ENCODE measurements at places on chromosomes 3 and 15.

- DNase-seq: no peak
Observed at GRCh38 chr3:194811118-194811517, 125.4 kb downstream of the FAM43A start.

DNA sequence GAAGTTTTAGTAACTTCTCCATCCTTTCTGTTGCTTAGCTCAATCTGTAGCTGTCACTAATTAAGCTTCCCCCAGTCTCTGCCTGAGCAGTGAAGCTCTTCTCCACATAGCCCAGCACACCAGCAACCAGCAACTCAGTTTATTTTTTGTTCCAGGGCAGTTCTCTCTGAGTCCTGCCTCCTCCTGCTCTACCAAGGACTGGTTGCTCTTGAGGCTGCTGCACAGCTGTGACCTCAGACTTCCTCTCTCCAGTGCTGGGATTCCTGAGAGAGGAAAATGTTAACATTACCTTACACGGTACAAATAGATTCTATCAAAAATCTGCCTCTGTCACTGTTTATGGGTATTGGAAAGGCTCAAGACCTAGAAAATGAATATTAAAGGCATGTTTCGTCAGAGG lies 294.7 kb downstream of the OXSM start:
- DNase-seq: no peak

- no peak for DNase-seq
Observed at GRCh38 chr3:48505146-48505545, 1.2 kb upstream of the SHISA5 start.

DNA sequence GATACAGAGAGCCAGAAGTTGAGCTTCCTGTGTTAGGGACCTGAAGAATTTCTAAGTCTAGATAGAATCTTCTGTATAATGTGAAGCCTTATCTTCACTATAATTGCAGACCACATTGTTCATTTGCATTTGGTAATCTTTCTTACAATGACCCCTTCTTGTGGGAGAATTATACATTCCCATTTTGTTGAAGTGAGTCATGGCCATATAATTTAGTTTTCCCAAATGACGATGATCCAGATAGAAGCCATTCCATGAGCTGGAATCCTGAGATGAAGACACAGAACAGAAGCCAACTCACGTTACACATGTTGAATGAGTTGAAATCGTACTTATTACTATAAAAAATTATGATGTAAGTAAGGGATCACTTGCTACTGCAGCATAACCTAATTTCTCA lies 187.8 kb downstream of the TUSC7 start:
- no peak for DNase-seq

- DNase-seq: no peak
Observed at GRCh38 chr3:192409838-192410683, 317.3 kb downstream of the FGF12 start.

GRCh38 chr3:9416139-9416780 lies 18.8 kb downstream of the SETD5 start:
- no peak for DNase-seq

DNA sequence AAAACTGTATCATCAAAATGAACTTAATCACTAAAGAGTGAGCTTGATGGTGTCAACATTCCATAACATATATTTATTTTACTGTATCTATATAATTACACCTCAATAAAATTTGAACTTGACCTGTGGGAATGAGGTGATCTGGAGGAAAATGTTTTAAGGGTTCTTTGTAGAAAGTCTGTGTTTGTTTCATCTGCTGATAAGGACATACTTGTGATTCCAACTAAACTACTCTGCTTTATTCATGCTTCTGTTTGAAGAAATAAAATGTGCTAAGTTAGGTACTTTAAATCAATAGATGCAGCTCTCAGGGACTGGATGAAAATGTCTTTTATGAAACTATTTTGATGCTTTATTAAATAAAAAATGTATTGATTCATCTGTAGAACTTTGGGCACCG lies 11.6 kb upstream of the PLOD2 start:
- DNase-seq: no peak

DNA sequence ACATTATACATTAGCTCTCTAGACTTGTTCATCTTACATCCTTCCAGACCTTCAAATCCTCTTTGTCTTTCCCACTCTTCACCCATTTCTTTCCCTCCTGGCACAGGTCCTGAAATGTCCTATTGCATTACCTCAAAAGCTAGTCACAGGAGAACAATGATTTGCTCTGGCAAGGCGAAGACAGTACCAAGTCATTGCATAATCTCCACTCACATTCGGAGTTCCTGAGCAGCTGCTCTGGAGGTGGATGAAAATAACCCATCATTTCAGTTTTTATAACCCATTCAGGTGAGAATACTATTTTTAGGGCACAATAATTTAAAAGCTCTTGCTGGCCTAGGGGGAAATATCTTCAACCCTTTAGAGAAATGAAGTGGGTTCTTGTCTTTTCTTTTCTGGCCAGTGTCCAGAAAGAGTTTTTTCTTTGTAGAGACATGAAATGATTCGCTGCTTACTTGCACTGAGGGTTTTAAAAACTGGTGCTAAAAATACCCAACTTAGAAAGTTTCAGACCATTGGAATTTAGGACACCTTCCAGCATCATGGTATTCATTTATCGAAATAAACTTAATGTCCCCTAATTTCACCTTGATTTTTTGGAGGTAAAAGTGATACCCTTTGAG lies 23.4 kb upstream of the DYNC1LI1 start:
- no peak for DNase-seq

DNA sequence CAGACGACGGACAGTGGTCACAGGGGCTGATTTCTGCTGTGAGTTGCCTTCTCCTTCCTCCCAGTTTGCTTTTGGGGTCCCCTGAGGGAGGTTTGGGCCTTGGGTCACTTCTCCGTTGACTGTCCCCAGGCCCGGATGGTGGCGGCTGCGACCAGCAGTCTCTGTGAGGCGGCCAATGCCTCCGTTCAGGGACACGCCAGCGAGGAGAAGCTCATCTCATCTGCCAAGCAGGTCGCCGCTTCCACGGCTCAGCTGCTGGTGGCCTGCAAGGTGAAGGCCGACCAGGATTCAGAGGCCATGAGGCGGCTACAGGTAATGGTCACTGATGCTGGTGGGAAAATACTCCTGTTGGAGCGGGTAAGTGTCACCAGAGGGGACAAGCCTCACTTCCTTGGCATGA lies 206.8 kb upstream of the TPM1 start:
- DNase-seq: no peak

- no peak for DNase-seq
Observed at GRCh38 chr3:195197765-195198425, 73.1 kb downstream of the XXYLT1 start.

DNA sequence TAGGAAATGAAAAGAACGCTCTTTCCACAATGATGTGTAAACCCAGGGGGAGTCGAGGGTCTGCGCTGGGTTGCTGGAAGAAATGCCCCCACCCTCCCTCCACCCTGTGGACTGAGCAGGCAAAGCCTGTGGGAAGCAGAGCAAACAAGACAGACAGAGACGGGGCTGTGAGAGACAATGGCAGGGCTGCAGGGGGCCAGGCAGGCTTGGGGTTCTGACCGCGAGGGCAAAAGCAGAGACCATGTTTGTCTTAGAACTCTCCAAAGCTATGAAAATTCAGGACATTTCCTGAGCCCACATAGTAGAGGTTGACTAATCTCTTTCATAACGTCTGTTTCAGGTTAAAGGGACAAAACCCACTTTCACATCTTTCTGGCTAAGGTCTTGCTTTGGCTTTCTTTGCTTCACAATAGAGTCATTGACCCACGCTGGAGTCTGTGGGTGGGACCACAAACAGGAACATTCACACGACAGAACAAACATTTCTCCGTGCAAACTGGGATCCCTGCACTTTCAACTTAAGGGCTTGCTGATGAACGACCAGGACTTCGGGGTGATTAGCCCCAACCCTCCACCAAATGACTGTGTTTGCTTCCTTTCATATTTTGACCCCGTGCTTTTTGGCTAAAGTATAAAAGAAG lies 156.0 kb upstream of the TPM1 start:
- no peak for DNase-seq

DNA sequence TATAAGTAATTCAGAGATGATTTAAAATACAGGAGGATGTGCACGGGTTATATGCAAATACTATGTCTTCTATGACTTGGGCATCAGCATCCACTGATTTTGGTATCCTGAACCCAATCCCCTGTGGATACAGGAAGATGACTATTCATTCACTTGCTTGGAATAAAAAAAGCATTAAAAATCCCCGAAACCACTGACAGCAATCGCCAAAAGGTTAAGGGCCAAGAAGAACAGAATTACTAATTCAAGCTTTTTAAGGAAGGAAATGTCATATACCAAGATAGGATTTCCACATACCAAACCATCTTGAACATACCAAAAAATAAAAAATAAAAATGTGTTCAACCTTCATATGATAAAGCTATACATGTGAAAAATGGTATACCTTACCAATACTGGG lies 93.7 kb downstream of the DLG1 start:
- DNase-seq: no peak

DNA sequence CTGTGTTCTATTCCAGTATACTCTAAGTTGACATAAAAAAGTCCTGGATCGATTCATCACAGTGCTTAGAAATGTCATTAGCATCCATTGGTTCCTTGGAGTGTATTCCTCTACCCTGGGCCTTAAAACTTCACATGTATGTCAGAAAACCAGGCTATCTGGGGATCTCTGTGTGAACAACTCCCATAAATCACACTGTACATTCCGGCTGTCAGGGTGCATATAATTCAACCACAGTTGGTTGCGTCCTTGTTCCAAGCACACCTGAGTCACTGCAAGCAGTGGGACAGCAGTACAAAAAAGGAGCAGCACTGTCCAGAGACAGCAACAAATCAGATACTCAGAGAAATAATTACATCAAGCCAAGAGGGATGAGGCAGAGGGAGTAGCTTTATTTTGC lies 52.4 kb downstream of the PDZRN3 start:
- no peak for DNase-seq

GRCh38 chr3:116020495-116020894 lies 397.2 kb downstream of the GAP43 start:
- no peak for DNase-seq

- no peak for DNase-seq
Observed at GRCh38 chr15:81311752-81312464, 12.0 kb downstream of the STARD5 start.

GRCh38 chr3:4822568-4822967 lies 156.7 kb upstream of the BHLHE40 start:
- no peak for DNase-seq

DNA sequence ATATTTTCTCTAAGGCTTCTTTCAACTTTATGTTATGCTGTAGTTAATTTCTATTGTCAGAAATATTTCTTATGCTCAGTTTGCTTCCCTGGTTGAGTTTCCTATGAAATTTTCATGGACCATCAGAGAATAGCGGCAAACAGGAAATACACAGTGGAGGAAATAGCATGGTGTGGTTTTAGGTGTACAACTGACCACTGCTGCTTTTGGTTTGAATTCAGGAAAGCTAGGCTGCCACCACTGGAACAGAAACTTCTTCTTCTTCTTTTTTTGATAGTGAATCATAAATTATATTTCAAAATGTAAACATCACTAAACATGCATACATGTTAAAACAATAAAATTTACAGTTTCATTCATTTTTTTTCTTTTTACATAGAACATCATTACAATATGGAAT lies 316.6 kb upstream of the TGFBR2 start:
- DNase-seq: no peak

- no peak for DNase-seq
Observed at GRCh38 chr3:167484551-167484950, 10.7 kb upstream of the SERPINI2 start.

DNA sequence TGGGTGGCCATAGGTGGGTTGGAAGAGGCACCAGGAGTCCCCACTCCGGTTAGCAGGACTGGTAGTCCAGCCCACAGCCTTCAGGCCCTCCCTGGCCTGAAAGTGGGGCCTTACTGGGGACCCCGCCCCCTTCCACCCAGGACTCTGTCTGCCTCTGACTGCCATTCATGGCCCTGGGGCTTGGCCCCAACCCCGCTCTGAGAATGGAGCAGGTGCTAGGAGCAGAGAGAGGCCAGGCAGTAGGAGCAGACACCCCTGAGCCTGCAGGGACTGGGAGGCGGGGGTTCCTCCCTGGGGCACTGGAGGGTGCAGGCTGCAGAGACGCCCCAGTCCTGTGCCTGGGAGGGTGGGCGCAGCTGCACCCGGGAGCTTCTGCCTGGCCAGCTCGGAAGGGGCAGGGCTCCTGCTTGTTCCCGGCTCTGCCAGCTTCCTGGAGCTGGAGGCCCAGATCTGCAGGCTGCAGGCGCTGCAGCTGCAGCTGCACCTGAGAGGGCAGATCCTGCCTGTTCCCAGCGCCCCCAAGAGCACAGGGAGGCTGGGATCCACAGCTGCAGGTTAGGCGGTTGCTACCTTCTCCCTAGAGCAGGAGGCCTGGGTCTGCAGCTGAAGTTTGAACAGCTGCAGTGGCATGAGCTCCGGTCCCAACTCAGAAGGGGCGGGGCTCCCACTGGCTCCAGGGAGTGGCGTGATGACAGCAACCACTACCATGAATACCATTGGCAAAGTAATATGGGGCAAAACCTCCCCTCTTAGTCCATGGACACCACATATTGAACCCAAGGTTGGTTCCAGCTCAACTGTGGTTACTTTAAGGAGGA lies 194.7 kb downstream of the SQOR start:
- DNase-seq: no peak

DNA sequence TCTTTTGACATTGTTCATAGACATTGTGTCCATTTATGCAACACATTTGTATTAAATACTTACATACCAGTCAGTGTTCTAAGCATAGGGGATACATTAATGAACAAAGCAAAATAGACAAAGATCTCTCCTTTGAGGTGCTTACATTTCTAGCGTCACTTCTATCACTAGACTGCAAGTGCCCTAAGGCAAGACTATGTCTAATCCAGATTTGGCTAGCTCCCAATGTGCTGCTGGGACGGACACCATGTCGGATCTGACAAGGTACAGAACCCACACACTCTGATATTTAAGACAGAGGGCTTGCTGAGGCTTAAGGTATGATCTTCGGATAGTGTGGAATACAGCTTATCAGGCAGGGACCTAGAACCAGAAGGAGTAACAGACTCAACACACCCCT lies 41.4 kb downstream of the MYLK start:
- DNase-seq: no peak

DNA sequence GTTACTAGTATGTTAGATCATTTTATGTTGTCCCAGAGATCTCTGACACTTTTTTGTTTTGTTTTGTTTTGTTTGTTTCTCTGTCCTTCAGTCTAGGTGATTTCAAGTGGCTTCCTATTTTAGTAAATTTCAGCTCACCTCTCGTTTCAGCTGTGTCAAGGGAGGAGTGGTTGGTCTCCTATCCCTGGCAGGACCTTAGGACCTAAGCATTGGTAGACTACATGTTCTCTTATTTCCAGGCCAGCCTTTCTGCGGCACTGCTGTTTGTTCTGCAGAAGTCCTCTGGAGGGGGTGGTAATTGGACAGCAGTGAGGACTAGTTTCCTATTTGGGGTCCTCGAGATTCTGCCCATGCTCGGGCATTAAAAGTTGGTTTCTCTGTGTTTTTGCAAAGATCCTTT lies 31.8 kb downstream of the MGA start:
- no peak for DNase-seq

Data from activated CD8-positive, alpha-beta T cell treated with anti-CD3 and anti-CD28 coated beads, Interleukin-2, amount 10 ng/mL, durations not matched to agents 7 days and 5 days (primary cell).